Activated T-helper 9 cell treated with anti-CD3 and anti-CD28 coated beads, Interleukin-2, amount 50 U/mL, for 16 hours (primary cell): ENCODE measurements at places on chromosomes 7 and 10.

GRCh38 chr10:76302961-76303630 lies 871.7 kb downstream of the LRMDA start:
- no peak for DNase-seq

GRCh38 chr7:150413640-150414081 lies 34.5 kb downstream of the ZNF775 start:
- DNase-seq, result no peak

DNA sequence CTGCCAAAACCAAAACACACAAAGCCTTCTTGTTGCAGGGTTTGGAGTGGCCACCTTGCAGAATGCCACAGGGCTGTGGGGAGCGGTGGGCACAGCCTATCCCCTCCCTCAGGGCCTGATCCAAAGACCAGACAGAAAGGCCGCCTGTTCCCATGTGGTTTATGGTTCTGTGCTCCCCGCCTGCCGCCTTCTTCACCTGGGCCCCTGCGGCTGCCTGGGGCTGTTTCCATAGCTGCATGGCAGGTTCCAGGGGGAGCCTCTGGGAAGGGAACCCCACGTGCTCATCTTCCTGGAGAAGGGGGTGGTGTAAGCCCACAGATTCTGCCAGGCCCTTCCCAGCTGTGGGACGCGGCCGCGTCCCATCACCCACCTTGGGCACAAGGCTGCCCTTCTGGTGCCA lies 70.7 kb upstream of the EZH2 start:
- DNase-seq, result no peak

DNA sequence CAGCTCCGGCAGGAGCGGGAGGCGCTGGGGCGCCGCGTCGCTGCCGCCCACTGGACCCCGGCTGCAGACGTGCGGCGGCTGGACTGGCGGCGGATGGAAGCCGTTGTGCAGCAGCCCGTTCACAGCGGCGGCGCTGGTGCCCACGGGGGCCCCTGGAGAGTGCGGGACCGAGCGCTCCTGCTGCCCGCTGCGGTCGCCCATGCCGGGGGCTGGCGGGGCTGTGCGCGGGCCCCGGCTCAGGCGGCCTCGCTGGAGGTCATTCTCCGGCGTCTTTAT lies 413 bp downstream of the PANK1 start:
- no peak for DNase-seq

DNA sequence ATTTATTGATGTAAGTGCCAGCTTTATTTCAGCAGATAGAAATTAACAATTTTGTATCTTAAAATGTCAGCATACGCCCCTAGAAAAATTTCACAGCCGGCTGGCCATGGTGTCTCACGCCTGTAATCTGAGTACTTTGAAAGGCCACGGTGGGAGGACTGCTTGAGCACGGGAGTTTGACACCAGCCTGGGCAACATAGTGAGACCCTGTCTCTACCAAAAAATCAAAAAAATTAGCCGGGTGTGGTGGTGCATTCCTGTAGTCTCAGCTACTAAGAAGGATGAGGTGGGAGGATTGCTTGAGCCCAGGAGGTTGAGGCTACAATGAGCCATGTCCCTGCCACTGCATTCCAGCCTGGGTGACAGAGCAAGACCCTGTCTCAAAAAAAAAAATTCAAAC lies 14.1 kb downstream of the GTF2I start:
- DNase-seq, result no peak

DNA sequence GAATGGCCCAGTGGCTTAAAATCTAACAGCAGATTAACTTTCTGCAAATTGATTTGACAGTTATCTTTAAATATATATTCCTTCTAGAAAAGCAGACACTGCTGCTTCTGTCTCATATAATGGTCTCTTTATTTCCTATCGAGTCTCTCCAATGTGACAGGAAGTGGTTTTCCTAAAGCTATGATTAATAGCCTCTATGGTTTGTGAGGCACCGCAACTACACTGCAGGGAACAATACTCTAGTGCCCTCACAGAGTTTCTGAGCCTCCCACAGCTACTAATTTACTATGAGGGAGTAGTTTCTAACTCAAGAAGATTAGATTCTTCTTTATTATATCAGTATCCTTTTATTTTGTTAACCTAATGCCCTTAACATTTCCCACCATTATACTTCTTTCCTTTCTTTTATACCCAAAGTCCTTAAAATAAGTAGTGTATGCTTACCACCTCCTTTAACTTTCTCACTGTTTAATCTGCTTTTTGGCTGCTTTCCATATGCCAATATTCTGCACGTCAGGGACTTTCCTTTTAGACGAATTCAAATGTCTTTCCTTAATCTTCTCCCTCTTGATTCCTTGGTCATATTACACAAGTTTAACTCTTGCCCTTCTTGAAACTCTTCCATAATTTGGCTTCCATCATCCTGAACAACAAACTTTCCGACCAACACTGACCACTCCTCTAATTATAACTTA lies 23.8 kb upstream of the AHR start:
- DNase-seq, result no peak

DNA sequence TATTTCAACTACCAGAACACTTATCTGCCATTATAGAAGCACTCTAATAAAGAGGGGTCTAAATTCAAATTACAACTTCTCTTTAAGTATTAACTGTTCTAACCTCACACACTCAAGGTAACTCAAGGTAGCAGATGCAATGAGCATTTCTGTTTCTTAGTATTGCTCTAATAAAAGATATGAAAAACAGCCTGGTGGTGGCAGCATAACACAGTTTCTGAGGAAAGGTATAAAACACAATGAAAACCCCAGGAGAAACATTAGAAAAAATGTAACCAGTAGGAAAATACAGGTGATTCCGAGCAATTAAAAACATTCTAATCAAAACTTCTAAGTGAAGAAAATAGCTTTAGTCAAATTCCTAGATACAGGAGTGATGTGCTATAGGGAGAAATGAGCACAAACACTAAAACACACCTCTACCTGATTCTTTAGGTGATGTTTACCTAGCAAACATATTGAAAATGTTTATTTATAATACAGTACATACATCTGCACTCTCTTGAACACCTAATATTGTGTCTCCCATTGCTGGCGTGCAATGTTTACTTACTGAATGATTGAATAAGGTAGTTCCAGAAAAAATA lies 3.5 kb downstream of the MKRN1 start:
- no peak for DNase-seq

DNA sequence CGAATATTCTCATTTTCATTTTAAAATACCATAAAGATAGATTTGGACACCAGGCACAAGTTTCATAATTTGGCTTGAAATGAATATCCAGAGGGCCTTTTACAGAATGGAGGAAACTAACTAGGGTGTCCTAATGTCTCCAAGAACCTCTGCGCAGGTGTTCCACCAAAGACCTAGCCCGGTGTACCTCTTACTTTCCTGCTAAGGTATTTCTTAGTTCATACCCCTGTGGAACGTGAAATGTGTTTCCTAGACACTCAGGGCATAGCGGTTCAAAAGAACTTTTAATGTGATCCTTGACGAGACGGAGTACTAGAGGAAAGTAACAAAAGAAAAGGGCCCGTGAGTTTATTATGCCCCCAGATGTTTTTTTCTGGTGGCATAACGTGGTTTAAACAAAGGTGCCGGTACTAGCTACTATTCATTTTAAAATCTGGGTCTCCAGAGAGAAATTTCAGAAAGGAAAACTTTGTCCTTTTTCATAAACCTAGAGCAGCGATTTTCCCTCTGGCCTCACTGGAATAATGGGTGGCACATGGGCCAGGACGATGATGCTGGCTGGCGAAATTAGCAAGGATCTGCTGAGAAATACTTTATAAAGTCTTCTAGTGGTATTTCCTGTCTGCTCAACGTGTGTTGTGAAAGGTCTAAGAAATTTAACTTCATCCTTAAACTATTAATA lies 1.4 kb downstream of the APBB1IP start:
- DNase-seq, result no peak

- DNase-seq, result no peak
Observed at GRCh38 chr7:5567790-5568189, 144.2 kb upstream of the TNRC18 start.

GRCh38 chr7:123242467-123243092 lies 42.8 kb upstream of the SLC13A1 start:
- DNase-seq, result no peak

- DNase-seq, result no peak
Observed at GRCh38 chr7:64465551-64465950, 97.3 kb downstream of the ZNF680 start.

GRCh38 chr10:124588736-124589490 lies 127.3 kb downstream of the LHPP start:
- no peak for DNase-seq

DNA sequence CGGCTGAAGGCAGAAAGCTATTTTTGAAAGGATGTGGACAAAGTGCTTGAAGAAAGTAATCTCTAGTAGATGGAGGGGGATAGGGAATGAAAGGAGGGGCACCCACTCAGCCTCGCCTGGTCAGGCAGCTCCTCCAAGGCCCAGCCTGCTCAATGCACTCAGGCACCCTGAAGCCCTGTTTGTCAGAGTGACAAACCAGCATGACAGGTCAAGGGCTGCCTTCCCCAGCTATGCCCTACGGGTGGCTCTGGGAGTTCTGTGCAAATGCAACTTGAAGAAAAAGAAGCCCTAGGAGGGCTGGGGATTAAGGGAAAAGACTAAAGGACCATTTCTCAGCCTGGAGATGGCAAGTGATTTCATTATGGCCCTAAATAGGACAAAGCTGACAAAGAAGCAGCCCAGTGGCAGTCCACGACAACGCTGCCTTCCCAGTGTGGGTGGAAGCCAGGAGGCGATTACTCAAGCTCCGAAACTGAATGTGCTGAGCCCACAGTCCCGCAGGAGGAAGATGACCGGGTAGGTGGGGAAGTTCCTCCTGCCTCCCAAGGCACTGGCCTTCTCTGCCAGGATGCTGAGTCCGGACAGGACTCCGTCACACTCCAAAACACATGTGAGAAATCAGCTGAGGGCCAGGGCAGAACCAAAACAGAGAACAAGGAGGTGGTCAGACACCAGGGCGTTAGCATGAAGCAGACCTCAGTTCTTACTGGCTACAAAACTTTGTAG lies 16.3 kb downstream of the LIPA start:
- no peak for DNase-seq

DNA sequence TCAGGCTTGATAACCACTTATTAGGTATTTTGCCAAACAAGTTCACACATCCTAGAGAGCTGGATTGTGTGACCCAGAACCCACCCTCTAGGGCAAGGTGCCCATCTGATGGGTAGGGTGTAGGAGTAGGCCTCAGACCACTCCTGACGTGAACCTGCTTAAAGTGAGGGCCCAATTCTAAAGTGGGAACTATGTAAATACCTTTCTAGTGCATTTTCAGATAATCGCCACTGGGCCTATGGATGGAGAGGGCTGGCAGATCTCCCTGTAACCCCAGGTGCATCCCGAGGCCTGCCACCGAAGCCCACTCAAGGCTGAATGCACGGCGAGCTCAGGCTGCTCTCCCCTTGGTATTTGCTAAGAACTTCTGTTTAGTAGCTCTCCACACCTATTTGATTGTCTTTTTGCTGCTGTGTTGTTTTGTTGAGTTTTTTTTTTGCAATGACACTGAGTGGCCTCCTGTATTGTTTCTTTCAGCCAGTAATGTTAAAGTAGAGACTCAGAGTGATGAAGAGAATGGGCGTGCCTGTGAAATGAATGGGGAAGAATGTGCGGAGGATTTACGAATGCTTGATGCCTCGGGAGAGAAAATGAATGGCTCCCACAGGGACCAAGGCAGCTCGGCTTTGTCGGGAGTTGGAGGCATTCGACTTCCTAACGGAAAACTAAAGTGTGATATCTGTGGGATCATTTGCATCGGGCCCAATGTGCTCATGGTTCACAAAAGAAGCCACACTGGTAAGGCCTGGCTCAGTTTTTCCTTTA lies 71.7 kb downstream of the IKZF1 start:
- no peak for DNase-seq

DNA sequence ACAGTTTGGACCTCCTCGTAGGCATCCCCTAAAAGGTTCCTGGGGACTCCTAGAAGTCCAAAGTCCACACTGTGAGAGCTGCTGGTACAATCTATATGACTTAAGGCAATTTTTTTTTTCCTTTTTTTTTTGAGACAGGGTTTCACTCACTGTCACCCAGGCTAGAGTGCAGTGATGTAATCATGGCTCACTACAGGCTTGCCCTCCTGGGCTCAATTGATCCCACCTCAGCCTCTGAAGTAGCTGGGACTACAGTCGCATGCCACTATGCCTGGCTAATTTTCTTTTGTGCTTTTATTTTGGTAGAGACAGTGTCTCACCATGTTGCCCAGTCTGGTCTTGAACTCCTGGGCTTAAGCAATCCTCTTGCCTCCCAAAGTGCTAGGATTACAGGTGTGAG lies 4.6 kb upstream of the SPOCK2 start:
- DNase-seq, result no peak

DNA sequence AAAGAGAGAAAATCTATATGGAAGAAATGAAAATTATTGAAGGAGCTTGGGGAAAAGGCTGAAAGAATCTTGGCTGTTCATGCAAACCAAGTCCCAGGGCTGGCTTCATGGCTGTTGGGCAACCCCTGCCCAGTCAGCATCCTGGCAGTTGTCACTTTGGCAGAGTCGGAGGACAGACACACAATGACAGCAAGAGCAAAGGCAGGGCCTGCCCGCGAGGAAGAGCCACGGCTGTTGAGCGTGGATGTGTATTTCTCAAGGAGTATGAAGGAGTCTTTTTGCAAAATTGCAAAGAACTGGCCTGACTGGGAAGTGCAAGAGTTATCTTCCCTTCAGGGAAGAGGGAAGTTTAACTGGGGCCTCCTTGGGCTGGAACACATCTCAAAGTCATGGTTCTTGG lies 11.7 kb downstream of the PTPRE start:
- DNase-seq, result no peak

DNA sequence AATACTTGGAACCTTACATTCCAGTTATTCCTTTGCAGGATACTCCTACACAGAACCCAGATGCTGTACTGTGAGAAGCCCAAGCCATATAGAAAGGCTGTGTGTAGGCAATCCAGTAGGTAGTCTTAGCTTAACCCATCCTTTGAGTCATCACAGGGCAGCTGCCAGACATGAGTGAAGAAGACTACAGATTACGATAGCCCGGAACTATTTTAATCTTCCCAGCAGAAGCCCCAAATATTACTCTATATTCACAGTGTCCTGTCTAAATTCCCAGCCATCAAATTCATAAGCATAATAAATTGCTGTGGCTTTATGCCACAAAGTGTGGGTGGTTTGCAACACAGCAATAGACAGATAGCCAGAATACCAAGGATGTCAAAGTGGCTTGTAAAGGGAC lies 474.1 kb upstream of the STEAP1 start:
- no peak for DNase-seq

GRCh38 chr7:8176370-8177081 lies 85.4 kb downstream of the ICA1 start:
- peak; percentile 27 for DNase-seq

DNA sequence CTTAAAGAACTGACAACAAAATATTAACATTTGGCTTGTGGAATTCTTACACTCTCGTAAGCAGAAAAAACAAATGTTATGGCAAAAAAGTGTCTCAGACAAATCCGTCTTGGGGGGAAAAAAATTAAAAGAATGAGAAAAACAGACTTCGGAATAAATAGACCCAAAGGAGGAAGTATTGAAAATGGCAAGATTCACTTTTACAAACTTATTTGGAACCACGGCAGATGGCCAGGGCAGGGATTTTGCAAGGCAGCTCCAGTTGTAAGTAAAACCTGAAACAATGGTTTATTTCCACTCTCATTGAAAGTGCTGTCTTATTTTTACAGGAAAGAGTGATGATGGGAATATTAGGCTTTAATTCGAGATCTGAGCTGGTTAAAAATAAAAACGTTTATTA lies 1.5 kb upstream of the ZNF438 start:
- DNase-seq, result no peak

- no peak for DNase-seq
Observed at GRCh38 chr7:138613630-138614029, 87.5 kb downstream of the SVOPL start.
